Activated naive CD4-positive, alpha-beta T cell treated with anti-CD3 and anti-CD28 coated beads, Interleukin-2, amount 50 U/mL, for 72 hours (primary cell): ENCODE measurements at places on chromosomes 12 and 14.

- DNase-seq: no peak
These were observed 8.2 kb downstream of the RPL36AL start for GRCh38 chr14:49612251-49612650.

GRCh38 chr14:50320283-50320682 lies 8.2 kb downstream of the DMAC2L start:
- no peak for DNase-seq

DNA sequence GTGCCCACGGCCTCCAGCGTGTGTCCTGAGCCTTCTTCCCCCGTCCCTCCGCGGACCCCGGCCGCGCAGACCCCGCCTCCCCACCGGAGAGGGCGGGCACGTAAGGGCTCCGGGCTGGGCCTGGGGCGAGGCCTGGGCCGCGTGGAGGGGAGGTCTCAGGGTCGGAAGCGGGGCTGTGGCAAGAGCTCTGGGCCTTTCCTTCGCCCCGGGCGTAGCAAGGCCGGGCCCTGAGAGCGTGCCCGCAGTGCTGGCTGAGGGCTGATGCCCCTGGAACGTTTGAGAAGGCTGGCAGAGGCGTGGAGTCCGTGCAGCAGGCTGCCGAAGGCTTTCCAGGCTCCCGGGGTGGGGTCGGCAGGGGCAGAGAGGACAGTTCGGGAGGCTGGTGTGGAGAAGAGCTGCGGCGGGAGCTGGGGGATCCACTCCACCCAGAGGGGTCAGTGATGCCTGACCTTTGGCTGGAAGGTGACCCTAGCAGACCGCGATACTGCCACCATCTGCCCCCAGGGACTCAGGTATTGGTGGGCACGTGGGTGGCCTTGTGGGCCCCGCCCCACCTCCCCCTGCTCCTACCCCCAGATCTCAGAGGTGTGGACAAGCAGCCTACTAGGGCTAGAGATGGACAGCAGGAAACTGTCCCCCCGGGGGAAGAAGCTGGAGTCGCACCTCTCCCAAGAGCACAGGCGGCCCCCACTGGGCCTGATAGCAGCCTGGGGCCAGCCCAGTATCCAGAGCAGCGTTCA lies 558 bp downstream of the TEX22 start:
- peak; percentile 44 for DNase-seq

GRCh38 chr12:13444076-13444475 lies 247.6 kb downstream of the EMP1 start:
- no peak for DNase-seq

GRCh38 chr14:50260511-50260910 lies 29.1 kb upstream of the SOS2 start:
- DNase-seq: no peak

GRCh38 chr14:92847749-92848148 lies 53.6 kb downstream of the GOLGA5 start:
- DNase-seq: no peak
